CD4-positive, alpha-beta T cell treated with Interferon alpha-2 for 1 hour (primary cell): ENCODE measurements at places on chromosomes 1 and 21.

- DNase-seq: no peak
Measured at GRCh38 chr1:66723985-66724384, 28.3 kb upstream of the DYNLT5 start.

GRCh38 chr1:227709451-227709850 is 25.7 kb downstream of the JMJD4 start:
- no peak for DNase-seq

GRCh38 chr1:117565745-117566455 is 39.9 kb upstream of the TENT5C start:
- DNase-seq: no peak

DNA sequence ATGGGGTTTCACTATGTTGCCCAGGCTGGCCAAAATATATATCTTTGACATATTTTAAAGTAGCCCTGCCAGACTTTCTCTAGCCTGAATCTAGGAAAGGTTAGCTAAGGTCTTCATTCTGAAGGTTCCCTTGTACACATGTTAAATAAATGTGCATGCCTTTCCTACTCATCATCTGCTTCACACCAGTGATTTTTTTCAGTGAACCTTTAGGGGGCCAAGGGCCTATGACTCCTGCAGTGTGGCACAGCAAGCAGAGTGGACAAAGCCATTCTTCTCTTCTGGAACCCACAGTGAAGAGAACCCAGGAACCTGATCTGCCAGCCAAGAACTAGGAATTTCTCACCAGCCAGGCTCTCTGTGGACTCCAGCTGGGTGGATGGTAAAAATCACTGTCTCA is 22.9 kb downstream of the CBR1 start:
- no peak for DNase-seq

GRCh38 chr1:24909388-24909898 is 20.6 kb downstream of the RUNX3 start:
- DNase-seq: no peak

DNA sequence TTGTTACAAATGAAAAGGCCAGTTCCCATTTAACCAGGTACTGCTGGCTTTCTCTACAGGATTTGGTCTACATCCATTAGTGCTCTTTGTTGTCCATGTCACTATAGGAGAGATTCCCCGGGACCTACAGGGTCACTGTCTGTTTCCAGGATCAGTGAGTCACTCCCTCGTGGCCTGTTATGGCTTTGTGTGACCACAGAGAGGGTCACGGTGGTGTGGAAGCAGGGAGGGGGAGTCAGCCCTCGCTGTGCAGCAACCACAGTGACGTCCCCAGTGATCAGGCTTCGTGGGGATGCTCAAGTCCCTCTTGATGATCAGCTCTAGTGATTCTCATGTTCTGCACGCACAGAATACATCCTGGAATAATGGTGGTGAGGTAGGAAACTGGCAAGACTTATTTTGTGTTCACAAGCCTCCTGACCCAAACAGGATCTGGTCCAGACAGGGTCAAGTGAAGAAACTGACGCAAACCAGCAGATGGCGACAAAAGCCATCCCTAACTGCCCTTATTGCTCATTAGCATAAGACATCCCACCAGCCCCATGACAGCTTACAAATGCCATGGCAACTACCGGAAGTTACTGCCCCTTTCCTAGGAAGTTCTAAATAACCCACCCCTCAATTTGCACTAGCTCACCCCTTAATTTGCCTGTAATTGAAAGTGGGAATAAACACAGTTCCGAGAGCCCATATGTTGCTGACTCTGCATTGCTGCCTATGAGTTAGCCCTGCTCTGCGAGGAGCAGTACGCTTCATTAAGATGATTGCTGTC is 98.5 kb downstream of the DISC1 start:
- DNase-seq: peak; percentile 4

- DNase-seq: no peak
Measured at GRCh38 chr1:29291756-29292155, 55.4 kb downstream of the PTPRU start.

DNA sequence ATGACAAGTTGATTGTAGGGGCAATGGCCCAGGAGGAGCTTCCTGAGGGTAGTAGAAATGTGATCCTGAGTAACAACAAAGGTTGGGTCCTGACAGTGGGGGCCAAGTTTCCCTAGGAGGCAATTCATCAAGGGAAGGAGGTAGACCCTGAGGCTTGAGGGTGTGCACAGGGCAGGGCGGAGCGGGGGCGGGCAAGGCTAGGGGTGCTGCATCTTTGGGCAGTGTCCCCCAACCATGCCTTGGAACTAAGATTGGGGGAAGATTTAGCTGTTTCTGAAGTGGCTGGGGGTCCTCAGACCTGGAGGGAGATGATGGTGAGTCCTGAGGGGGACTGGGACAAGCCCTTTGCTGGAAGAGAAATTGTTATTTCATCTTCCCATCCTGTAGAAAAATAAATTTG is 50.9 kb downstream of the HUNK start:
- no peak for DNase-seq

GRCh38 chr1:61181067-61182038 is 99.0 kb downstream of the NFIA start:
- no peak for DNase-seq
